ENCODE measurements at places on chromosomes 3 and 15. TPM values are rescaled to one million over a fixed set of nuclear protein-coding genes. Genes with fewer than 3 reads are reported as not detected.
A peak's percentile ranks its signal among the peaks of the same experiment; 100 is the strongest.

DNA sequence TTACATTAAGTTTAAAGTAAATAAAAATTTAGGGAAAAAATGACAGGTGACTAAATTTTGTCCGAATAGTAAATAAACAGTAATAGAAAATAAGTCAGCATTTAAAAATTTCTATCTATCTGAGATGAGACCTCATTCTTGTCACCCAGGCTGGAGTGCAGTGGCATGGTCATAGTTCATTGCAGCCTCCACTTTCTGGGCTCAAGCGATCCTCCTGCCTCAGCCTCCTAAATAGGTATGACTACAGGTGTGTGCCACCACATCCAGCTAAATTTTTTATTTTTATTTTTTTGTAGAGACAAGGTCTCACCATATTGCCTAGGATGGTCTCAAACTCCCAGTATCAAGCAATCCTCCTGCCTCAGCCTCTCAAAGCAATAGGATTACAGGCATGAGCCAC lies 7.8 kb downstream of the KPNA4 start:
- peaks cover 22% of the 10 kb centered on the region for H3K36me3 ChIP-seq
- H3K27me3 ChIP-seq, result no peaks in the 10 kb centered on the region
- no peak overlapping the region for H3K27ac ChIP-seq
- H3K4me3 ChIP-seq, result no peak overlapping the region

Gene FEZF2
- total RNA-seq, result not detected

DNA sequence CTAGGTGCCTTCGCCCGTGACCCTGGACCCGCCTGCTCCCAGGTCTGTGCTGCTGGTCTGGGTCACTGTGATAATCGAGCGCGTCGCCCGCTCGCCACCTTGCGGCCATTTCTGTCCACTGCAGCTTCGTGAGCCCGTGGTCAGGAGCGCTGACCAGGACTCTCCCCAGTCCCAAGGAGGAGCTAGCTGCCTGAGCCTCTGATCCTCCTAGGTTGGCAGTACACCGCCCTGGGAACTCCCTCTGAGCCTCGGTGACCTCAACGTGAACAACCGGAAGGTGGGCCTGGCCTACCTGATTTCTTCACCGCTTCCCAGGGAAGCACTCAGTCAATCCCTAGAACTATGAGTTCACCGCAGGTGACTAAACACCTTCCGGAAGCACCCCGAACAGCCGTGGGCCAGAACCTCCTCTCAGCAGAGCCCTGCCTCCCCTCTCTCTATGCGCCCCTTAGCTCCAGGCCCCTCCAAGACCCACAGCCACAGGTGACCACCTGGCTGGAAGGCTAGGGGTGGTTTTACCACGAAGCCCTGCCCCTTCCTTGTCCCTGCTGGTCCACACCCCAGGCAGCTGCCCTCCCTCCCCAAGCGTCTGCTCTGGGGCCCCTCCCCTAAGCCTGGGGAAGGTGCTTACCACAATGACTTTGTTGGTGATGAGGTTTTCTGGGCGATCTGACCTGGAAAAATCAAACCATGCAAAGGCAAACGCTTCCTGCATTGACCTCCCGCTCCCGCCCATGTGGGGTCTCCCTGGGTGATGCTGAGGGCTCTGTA lies 9.7 kb downstream of the PLA2G4D start:
- DNase-seq, result peak; percentile 84
- H3K27ac ChIP-seq, result no peak overlapping the region
- no peaks in the 10 kb centered on the region for H3K36me3 ChIP-seq
- peaks cover 3% of the 10 kb centered on the region for H3K4me1 ChIP-seq
- no peak overlapping the region for H3K4me3 ChIP-seq

Gene IMPG2
- 0.05 TPM for total RNA-seq

Gene ANKUB1
- not detected for total RNA-seq

Gene CYP1A2
- total RNA-seq, result not detected

DNA sequence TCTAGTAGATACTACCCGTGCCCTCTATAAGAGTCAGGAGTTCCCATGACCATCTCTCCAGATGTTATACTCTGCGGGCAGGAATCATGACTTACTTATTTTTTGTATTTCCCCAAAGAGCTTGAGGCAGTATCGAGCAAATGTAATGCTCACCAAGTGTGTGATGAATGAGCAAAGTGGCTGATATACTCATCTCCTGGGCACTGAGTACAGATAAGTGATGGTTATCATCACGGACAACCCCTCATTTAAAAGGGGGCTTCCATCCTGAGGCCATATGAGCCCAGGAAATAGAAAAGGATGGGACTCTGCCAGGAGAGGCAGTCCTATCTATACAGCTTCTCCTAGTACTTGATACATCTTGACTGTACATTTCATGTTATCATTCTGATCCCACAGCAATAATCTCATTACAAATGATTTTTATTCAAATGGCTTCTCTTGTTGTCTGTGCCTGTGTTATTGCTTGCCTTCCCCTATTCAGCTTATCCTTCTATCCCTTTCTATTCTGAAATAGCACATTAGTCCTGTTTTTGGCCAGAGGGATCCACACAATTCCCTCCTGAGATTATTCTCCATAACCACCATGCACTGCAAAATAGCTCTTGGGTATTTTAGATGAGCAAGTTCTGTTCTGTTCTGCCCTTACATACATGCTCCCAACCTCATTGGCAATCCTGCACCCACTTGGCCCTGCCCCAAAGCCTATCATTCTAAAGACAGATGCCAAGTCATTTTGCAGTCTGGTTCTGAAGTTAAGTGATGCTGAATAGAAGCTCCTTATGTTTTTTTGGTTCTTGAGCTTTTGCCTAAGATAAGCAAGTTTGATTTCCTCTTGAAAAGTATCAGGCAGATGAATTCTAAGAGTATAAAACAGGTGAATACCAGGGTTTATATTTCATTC lies 48.0 kb upstream of the MRPL3 start:
- no peak for DNase-seq
- H3K36me3 ChIP-seq, result no peaks in the 10 kb centered on the region
- peaks cover 11% of the 10 kb centered on the region for H3K4me1 ChIP-seq
- no peak overlapping the region for H3K4me3 ChIP-seq

DNA sequence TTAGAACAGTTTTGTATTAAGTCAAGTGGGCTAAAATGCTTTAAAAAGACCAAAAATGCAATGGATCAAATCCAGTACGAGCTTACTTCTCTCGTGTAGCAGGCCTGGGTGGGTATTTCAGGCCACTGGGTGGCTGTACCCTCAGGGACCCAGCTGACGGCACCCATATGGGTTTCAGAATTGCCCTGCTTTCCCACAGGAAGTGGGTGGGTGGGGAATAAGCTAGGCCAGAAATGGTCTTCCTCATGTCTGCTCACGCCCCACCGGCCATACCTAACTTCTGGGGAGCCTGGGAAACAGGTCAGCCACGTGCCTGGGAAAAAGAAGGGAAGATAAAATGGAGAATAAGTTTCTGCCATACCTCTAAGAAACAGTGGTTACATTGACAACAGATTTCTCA lies 20.3 kb downstream of the GPR160 start:
- H3K4me3 ChIP-seq, result no peak overlapping the region
- DNase-seq, result no peak
- H3K27ac ChIP-seq, result peak overlapping the region; percentile 64
- H3K27me3 ChIP-seq, result no peaks in the 10 kb centered on the region
- H3K4me1 ChIP-seq, result peaks cover 29% of the 10 kb centered on the region

Gene GREM1
- not detected for total RNA-seq

DNA sequence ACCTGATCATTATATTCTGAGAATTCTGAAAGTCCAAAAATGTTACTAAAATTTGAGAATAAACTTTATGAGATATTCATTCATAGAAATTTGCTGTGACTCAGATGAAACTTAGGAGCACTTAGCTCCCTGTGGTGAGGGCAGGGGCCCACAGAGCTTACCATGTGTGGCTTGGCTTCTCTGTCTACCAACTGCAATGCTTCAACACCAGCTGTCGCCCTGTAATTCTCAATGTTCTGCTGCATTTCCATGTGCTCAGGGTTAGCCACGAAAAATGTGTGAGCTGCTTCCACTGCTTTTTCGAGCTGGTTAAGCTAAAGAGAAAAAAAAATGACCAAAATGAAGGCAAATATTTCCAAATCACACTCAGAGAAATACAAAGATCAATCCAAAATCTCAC lies 125.6 kb downstream of the P3H2 start:
- no peaks in the 10 kb centered on the region for H3K36me3 ChIP-seq
- no peak overlapping the region for H3K4me3 ChIP-seq
- peaks cover 12% of the 10 kb centered on the region for H3K27me3 ChIP-seq
- H3K27ac ChIP-seq, result no peak overlapping the region
- no peak for DNase-seq

Gene PTX3
- total RNA-seq, result not detected

Gene AAGAB
- total RNA-seq, result 44.9 TPM

Gene CLCN2
- total RNA-seq, result 8.3 TPM

DNA sequence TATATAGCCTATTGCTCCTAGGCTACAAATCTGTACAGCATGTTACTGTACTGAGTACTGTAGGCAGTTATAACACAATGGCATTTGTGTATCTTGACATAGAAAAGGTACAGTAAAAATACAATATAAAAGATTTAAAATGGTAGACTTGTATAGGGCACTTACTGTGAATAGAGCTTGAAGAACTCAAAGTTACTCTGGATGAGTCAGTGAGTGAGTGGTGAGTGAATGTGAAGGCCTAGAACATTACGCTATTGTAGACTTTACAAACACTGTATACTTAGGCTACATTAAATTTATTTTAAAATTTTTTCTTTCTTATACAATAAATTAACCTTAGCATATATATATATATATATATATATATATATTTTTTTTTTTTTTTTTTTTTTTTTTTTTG lies 140.0 kb upstream of the UBE2E1 start:
- no peak overlapping the region for H3K27ac ChIP-seq
- H3K27me3 ChIP-seq, result peaks cover 17% of the 10 kb centered on the region
- DNase-seq, result no peak
- H3K36me3 ChIP-seq, result no peaks in the 10 kb centered on the region
- H3K4me3 ChIP-seq, result no peak overlapping the region

Gene SERPINI1
- 0.49 TPM for total RNA-seq

DNA sequence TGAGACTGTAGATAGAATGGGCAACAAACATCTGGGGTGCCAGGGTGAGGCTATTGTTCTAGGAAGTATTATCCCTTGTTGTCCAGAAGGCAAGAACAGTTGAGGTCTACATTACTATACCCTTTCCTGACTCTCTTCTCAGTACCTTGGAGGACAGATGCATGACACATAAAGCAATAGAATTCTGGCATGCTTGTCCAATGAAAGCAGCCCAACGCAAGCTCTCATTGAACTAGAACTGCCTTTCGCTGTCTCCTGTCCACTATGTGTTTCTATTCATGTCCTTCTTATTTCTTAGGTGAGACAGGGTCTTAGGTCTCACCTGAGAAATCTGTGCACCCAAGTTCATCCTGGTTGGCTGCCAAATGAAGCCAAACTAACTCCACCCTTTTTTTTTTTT lies 68.6 kb downstream of the TGFBR2 start:
- H3K27ac ChIP-seq, result peak overlapping the region; percentile 50
- peaks cover 92% of the 10 kb centered on the region for H3K36me3 ChIP-seq
- H3K4me1 ChIP-seq, result peaks cover 79% of the 10 kb centered on the region
- no peak for DNase-seq

DNA sequence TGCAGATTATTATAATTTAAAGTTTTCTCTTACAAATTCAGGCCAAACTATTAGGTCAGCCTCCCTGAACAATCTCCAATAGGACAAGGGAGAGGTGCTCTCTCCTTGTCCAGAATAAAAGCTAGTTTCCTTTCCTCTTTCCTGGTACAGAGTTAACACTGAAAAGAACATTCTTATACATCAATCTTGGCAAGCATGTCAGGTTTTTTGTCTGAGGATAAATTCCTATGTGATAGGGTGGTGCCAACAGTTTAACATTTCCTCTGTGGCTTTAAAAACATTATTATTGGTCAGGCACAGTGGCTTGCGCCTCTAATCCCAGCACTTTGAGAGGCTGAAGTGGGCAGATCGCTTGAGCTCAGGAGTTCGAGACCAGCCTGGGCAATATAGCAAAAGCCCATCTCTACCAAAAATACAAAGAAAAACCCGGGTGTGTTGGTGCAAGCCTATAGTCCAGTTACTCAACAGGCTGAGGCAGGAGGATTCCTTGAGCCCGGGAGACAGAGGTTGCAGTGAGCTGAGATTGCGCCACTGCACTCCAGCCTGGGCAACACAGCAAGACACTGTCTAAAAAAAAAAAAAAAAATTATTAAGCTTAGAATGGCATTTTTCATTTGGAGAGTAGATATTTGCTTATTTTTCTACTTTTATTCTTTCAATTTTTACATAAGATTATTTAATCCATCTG lies 13.7 kb upstream of the ULK4 start:
- no peaks in the 10 kb centered on the region for H3K36me3 ChIP-seq
- H3K4me3 ChIP-seq, result no peak overlapping the region
- no peak overlapping the region for H3K27ac ChIP-seq
- DNase-seq, result no peak
- H3K27me3 ChIP-seq, result peaks cover 12% of the 10 kb centered on the region
- no peaks in the 10 kb centered on the region for H3K4me1 ChIP-seq

Gene GOLGA6B
- total RNA-seq, result not detected

All from activated CD4-positive, alpha-beta T cell treated with anti-CD3 and anti-CD28 coated beads, Interleukin-2, amount 10 ng/mL, durations not matched to agents 24 days and 14 days (primary cell).